Vagina (tissue), 2 donors: ENCODE measurements at places on chromosomes 3 and 15. TPM values are rescaled to one million over a fixed set of nuclear protein-coding genes. Genes with fewer than 3 reads are reported as not detected.

KCNH8 gene
- total RNA-seq = 2.0 TPM

C3orf80 gene
- not detected for total RNA-seq

TRH gene
- 1.2 TPM for total RNA-seq

HEXA gene
- total RNA-seq = 82.5 TPM

MYO9A gene
- total RNA-seq = 50.3 TPM

FSIP1 gene
- total RNA-seq = 0.98 TPM

DNA sequence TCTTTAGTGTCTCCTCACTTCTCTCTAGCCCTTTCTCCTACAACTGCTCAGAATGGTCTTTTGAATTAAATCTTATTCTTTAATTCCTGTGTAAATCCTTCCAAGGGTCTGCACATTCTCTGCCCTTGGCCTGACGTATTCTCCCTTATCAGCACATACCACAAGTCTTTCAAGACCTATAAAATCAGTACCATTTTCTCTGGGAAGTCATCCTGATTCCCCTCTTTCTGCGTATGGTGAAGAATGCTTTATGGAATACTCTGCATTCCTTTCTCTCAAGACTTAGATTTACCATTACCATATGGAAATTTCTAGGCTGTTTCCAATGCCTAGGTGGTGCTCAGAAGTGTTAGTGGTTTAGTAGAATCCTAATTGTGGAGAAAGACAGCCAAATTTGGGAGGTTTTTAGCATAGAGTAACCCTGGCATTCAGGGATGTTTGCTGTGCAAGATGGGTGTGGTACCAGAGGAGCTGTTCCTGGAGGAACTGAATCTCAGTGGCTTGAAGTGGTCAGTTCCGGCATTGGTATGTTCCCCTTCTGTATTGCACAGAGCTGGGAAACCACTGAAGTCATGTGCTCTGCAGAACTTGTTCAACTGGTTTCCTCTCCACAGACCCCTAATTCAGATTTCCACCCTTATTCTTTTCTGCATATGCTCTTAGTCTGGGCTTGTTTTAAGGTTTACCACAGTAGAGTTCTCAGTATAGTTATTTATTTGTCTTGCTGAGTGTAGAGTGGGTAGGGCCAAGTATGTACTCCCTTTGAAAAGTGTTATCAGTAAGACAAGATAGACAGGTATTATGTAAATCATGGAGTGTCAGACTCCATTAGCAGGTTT, 24.5 kb downstream of the IQGAP1 start:
- no peak for DNase-seq

- DNase-seq = no peak
These were observed 102.5 kb downstream of the MESD start for GRCh38 chr15:80887148-80887547.

DNA sequence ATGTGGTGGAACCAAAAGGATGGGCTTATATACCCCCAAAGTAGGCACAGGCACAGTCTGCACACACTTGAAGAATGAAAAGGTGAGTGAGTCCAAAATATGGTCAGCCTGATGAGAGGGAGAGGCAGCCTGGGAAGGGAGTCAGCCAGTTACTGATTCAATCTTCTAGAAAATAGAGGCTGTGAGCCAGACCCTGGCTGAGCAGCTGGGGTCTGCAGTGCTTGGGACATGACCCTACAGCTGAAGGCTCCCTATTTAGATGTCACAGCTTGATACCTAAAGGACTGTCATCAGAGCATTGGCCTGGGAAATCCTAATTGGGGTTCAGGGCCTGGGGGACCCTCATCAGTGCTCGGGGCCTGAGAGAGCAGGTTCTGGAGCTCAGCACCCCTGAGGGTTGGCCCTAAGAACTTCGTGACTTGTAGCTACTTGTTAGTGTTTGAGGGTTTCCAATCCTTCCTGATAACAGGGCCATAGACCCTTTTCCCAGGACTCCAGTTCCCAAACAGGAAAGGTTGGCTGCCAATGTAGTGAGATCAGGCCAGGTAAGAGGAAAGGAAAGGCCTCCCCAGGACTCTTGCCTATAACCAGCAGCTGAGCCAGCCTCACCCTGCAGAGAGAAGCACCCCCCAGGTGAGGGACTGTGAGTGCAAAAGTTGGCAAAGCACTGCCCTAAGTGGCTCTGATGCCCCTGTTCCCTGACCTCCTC, 54.7 kb upstream of the SLCO2A1 start:
- DNase-seq = no peak

GRCh38 chr15:75684648-75685047, 28.0 kb downstream of the CSPG4 start:
- no peak for DNase-seq

DNA sequence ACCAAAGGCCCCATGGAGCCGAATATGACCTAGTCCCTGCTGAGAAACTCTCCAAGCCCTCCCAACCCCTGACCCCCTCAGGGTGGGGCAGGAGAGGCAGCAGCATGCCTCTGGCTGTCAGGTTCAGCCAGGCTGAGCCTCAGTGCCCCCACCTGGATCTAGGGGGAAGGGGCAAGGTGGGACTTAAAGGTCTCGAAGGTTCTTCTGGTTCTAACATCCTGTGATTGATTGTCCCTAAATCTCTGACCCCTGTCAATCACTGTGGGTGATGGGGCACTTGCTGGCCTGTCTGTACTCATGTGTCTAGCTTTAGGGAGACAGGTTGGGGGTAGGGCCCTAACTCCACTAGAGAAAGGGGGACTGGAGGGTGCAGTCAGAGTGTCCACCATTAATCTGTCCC, 13.8 kb downstream of the NBEAL2 start:
- no peak for DNase-seq

DNA sequence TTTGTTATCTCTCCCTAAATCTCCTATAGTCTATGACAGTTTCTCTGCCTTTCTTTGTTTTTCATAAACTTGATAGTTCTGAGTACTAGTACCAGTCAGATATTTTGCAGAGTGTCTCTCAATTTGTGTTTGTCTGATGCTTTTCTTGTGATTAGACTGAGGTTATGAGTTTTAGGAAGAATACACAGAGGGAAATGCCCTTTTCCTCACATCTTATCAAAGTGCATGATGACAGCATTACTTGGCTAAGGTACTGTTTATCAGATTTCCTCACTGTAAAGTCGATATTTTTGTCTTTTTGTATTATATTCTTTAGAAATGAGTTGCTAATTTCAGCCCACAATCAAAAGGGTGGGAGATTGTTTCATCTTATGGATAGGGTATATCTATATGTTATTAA, 45.6 kb downstream of the GLCE start:
- no peak for DNase-seq

- DNase-seq = peak; percentile 71
These were observed 103.5 kb downstream of the ASB7 start for GRCh38 chr15:100705841-100706240.

- no peak for DNase-seq
These were observed 297.9 kb downstream of the FHIT start for GRCh38 chr3:60953351-60953750.

GRCh38 chr3:180563406-180563805, 38.6 kb upstream of the TTC14 start:
- no peak for DNase-seq

DNA sequence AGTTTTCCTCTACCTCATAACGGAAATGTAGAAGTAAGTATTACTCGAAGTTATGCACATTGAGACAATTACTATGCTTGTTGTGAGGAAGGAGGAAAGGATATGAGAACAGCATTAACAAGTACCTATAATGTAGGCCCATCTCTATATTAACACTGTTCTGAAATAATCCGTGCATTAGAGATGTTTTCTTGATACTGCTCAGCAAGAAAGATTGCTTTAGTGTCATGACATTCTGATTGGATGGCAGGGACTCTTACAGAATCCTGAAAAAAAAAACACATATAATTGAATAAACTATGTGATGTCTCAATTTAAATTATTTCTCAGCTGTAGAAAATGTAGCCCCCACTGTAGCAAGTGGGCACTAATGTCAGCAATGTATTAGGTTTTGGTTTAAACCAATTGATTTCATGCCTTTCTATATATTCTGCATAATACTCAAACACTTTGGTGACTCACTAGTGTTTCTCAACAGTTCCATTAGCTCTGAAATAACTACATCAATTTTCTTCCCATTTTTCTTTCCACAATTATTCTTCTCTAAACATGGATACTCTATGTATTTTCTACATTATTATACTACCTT, 598.3 kb upstream of the BCHE start:
- DNase-seq = no peak
